ENCODE measurements at places on chromosomes 6 and 20.

- no peak for DNase-seq
Measured at GRCh38 chr6:149173222-149173621, 144.3 kb upstream of the TAB2 start.

- DNase-seq, result peak; percentile 32
Measured at GRCh38 chr6:126033696-126034095, 47.4 kb downstream of the TRMT11 start.

GRCh38 chr20:828987-829386 lies 4.5 kb upstream of the FAM110A start:
- DNase-seq, result no peak

DNA sequence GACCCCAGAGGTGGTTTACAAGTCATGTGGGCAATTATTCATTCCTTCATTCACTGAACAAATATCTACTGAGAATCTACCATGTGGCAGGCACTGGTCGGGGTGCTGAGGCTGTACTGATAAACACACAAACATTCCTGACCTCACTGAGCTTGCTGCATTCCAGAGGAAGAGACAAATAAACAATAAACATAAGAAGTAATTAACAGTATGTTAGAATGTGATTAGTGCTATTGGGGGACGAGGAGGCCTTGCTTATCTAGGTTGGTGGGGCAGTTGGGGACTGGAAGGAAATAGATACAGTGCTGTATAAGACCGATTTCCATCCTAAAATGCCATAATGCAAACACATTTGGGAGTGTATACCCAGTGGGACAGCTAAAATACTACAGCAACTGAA lies 44.1 kb downstream of the MAK start:
- no peak for DNase-seq

DNA sequence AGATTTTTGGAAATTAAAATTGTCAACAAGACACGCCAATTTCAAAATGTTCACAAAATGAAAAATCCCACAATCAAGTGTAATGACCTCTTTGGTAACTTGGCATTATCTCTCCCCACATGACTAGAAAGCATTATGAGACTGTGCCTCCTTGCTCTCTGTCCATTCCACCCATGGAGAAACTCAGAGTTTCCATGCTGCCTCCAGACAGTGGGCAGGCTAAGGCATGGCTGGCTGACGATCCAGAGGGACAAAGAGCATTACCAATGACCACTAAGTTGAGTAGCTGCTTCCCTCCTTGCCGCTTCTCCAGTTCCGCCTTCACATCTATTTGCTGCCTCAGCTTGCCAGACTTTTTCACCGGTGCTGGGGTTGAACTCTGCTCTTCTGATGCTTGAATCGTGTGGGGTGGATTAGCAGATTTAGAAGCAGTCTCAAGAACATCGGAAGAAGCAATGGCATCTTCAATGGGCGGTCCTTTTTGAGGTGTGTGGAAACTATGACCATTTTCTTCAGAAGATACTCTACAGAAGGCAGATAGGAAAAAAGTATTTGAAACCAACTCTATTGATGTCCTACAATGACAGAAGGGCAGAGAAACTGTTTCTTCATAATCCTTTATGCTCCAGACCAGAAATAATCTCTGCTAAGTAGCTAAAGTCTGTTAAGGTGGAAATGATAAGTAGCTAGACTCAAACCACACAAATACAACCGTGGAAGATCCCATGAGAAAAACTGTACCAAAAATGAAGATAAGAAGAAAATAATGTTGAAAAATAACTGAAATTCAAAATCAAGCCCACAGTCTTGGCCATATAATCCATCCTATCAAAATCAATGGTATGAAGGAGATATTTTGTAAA lies 47.5 kb upstream of the ALDH8A1 start:
- DNase-seq, result no peak

DNA sequence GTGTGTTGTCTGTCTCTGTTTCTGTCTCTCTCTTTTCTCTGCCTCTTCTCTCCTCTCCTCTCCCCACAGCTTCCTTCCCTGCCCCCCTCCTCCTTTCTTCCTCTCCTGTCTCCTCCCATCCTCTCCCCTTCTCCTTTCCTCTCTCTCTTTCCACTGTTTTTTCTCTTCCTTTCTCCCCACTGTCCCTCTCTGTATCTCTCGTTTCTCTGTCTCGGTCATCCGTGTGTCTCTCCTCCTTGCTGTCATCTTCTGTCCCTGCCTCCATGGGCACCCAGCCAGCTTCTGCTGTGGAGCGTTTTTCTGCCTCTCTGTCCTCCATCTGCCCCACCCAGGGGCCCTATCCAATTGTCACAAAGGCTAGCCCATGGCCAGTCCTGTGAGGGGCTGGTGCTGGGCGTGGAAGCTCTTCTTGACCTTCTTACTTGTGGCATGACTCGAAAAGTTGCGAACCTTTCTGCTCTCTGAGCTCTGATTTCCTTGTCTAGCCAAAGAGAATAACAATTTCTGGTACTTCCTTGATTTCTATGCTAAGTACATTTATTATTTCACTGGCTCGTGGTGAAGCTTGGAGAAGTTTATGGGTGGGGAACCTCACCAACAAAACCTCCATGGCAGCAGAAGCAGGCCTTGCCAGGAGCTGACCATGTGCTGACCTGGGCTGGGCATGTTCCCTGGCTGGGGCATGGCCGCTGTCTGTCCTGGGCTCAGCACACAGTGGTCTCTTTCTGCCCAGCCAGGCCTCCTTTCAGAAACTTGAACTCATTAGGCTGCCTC lies 69.3 kb downstream of the CEBPB start:
- no peak for DNase-seq

DNA sequence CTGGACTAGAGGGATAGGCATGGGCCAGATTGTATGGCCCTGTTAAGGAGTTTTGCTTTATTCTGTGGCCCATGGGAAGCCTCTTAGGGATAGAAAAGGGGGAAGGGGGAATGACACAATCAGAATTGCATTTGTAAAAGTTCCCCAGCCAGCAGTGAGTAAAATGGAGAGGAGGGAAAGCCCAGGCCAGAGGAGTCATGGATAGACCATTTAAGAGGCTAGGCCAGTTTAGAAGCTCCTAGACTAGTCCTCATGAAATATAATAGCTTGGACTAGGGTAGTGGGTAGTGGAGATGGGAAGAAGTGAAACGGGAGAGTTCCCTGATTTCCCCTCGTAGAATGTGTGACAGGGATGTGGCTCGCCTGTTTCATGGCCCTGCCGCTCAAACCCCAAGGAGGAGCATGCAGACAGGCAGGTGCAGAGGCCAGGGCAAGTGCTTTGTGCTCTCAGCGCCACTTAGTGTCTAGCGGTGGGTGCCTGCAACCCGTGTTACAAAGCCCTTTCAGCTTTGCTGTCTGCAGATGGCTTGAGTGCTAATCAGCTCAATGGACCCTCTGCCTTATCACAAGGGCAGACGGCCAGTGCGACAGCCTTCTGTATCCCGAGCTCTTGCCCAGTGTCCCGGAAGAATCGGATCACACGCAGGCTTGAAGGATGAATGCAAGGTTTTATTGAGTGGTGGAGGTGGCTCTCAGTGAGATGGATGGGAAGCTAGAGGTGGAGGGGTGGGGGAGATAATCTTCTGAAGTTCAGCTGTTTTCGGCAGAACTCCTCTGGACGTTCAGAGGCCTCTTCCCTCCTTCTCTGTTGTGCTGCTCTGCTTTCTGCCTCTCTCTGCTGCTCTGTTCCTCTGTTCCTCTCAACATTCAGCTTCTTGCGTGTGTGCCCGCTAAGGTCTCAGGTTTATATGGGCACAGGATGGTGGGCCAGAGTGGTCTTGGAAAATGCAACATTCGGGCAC lies 141.1 kb downstream of the CEP57L1 start:
- DNase-seq, result peak; percentile 41

- no peak for DNase-seq
Measured at GRCh38 chr20:51702556-51702955, 65.6 kb downstream of the ATP9A start.

DNA sequence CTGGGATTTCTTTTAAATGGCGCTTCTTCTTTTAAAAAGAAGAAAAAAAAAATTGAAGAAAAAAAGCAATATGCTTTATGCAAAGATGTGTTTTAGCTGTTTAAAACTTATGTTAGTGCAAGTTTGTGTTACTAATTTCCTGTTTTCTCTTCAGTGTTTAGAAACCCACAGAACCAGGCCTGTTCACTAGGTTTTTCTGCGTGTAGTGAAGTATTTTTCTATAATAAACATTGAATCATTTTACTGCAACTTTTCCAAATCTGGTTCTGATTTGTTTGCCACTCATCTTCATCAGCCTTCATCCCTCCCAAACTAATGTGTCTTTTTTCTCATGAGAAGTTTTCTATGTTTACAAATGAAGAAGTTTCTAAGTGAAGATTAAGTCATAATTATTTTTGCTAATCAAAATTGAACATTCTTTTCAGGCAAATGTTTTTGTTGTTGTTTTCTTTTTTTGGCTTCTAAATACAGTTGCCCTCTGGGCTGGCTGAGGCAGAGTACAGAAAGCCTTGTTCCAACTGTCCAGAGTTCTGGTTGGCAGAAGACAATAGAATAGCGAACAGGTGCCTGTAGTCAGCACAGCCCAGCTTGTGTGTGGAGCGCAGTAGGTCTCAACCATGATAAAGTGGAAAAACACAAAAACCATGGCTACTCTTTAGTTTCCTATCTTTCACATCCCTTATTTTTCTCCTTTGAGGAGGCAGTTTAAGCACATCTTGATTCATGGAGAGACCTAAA lies 14.5 kb downstream of the ZNF76 start:
- no peak for DNase-seq

DNA sequence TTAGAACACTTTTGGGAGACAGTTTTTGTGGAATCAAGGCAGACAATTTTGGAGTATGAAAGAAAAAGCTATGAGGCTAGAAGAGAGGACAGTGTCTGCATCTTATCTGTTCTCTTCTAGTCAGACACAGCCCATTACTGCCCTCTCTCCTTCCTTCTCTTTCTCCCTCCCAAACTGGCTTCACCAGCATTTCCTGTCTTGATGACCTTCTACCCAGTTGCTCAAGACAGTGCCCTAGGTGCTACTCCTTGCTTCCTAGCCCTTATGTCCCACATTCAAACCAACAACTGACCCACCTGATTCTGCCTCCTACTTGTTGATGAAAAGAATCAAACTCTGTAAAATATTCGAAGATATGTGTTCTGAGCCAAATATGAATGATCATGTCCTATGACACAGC lies 116.4 kb upstream of the RIPOR2 start:
- no peak for DNase-seq

GRCh38 chr6:27081931-27082330 lies 165.6 kb upstream of the PRSS16 start:
- DNase-seq, result no peak

DNA sequence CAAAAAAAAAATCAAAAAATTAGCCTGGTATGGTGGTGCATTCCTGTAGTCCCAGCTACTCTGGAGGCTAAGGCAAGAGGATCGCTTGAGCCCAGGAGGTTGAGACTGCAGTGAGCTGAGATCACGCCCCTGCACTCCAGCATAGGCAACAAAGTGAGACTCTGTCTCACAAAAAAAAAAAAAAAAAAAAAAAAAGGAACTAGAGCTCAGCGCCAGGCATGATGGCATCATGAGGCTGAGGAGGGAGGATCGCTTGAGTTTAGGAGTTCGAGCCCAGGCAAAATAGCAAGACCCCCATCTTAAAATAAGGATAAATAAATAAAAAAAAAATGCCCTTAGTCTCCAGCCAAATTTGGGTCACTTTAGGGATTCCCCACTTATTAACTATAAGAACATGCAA lies 40.4 kb upstream of the PIM1 start:
- no peak for DNase-seq

DNA sequence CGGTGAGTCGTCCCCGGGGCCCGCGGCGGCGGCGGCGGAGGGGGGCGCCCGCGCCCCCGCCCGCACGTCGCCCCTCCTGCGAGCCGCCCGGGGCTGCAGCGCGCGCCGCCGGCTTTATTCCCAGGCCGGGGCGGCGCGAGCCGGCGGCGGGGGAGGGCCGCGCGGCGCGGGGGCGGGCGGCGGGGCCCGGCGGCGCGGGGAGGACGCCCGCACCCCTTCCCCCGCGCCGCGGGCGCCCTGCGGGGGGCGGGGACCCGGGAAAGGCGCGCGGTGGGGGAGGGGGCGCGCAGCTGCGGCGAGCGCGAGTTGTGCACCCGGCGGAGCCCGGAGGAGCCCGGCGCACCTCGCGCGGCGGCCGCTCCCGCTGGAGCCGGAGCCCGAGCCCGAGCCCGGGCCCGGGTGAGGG lies 646 bp downstream of the HMGA1 start:
- DNase-seq, result no peak

- DNase-seq, result no peak
Measured at GRCh38 chr6:25583099-25583498, 68.9 kb upstream of the SCGN start.

DNA sequence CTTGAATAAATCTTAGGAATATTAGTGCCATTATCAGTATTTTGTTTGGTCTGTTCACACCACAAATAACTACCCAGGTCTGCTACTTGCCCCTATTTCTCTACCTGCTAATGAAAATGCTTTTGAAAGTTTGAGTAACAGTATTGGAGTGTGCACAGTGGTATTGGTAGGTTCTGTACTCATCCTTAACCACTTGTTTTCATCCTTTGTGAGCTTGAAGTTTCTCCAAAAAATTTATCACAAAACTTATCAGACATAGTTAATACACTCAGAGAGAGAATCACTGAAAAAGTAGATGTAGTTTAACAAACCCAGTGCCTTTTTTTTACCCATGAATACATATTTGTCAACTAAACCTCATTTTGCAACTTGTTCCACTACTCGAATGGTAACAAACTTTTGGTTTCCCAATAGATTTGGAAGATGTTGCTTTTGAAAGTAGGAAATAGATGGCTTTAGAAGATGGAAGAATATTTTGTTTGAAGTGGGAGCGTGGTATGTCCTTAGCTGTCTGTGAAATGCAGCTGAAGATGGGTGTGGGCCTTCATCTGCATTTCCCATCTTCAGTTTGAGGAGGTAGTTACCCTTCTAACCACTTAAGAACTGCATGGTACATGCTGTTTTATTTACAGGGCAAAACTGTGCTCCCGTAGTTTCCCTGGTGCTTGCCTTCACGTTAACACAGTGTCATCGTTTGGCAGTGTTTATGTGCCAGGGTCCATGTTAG lies 9.0 kb downstream of the PTPN1 start:
- DNase-seq, result peak; percentile 59

DNA sequence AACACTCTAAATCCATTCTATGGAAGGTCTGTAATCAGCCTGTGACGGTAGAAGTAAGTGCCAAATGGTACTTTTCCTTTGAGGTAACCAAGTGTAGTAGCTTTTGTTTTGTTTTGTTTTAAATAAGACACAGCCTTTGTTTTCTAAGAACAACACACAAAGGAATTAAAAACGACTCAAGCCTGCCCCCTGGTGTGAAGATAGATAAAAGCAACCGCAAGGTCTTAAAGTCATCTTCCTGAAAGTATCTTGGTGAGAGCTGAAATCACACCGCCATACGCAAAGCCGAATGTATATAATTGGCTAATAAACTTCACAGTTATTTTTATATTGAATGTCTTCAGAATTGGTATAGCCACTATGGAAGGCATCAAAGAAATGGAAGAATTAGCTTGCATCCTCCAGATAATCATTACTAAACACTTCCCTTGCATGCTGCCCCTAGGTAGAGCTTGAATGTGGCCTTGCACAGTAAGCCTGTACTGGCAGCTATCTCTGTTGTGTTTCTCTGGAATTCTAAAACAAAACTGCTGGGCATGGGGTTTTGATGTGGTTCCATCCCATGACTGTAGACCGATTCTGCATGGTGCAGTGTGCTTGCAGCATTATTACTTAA lies 95.6 kb downstream of the LAMP5 start:
- peak; percentile 86 for DNase-seq

GRCh38 chr6:25301362-25301761 lies 22.2 kb downstream of the CARMIL1 start:
- peak; percentile 28 for DNase-seq

All from GM12865 (cell line).